Renal cortical epithelial cell (primary cell): ENCODE measurements at places on chromosomes 6 and 20.

- no peak for DNase-seq
These were observed 24.5 kb downstream of the GABRR2 start for GRCh38 chr6:89290401-89291155.

GRCh38 chr6:75144386-75144785 is 61.5 kb downstream of the COL12A1 start:
- peak; percentile 81 for DNase-seq

DNA sequence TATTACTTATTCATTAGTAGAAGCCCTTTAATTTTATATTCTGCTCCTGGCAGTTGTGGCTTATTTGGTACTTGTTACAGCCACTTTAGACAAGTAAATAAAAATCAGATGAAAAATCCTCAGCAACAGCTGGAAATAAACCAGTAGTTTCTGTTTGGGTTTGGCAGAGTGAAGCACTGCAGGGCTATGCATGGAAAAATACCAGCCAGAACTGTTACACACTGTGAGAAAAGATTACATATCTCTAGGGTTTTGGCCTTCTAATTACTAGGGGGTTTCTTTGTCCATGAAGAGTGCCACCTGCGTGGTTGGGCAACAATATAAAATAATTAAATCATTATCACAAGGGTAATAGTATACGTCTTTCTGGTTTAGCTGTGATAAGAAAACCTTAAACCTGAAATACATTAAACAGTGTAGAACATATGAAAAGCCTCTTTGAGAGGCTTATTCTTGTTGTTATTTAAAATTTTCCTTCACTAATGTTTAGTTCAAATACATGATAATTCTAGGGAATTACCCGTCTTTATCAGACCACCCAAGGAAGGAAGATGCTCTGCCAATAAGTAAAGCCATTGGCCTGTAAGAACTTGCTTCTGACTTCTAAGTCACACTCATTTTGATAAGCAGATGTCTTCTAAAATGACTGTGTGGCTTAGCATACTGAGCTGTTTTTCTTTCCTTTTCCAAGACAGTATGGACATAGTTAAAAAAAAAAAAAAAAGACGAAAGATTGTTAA is 320.0 kb upstream of the FLRT3 start:
- DNase-seq, result no peak

DNA sequence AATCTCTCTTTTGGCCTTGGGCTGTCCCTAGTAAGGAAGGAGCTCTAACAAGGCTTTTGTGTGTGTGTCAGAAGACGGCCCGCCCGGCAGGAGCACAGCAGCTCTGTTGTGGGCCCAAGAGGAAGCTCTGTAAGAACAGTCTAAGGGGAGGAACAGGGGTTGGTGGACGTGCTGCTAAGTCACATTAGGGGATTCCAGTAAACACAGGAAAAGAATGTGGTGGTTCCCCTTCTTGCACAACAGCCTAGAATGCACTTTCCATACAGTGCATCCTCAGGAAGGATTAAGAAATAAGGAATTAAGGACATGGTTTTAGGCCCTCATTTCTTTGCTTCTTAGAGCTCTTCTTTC is 114.5 kb downstream of the RNF144B start:
- peak; percentile 97 for DNase-seq

DNA sequence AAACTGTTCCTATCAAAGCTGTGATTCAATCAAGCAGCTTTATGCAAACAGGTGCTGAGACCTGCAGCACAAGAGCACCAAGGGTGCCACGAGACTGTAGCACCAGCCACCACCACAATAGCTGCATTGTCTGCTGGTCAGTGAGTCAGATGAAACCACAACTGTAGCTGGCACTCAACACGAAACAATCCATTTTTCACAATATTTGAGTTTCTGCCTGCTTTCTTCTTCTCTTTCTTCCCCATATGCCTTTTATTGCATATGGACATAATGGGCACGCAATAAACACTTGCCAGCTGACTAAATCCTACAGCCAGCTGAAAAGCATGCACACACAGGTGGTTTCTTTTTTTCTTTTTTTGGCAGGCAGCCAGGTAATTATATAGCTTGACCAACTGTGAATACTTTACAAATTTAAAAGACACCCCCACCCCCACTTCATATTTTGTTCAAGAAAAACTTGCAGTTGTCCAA is 16.6 kb downstream of the SLC2A12 start:
- peak; percentile 84 for DNase-seq

DNA sequence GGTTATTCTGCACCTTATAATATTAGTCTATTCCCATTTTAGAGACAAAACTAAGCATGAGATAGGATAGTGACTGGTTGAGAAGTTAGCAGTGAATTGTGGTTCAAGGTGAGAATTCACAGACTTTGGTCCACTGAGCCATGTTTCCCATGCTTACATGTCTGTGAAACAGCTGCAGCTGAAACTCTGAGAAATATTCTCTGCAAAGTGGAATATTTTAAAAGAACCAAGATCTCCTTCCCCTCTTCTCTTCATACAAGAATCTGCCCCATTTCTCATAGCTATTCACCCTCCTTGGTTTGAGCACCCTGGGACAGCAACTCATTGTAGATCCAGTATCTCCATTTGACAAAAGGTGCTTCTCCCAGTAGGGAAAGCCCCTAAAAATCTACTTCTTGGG is 70.2 kb upstream of the TMEM170B start:
- DNase-seq, result no peak

- no peak for DNase-seq
These were observed 99.0 kb upstream of the KCNG1 start for GRCh38 chr20:51121901-51122412.

- DNase-seq, result no peak
These were observed 33.3 kb downstream of the LRP11 start for GRCh38 chr6:149830731-149831307.

GRCh38 chr6:35272005-35272404 is 12.5 kb downstream of the ZNF76 start:
- DNase-seq, result no peak

DNA sequence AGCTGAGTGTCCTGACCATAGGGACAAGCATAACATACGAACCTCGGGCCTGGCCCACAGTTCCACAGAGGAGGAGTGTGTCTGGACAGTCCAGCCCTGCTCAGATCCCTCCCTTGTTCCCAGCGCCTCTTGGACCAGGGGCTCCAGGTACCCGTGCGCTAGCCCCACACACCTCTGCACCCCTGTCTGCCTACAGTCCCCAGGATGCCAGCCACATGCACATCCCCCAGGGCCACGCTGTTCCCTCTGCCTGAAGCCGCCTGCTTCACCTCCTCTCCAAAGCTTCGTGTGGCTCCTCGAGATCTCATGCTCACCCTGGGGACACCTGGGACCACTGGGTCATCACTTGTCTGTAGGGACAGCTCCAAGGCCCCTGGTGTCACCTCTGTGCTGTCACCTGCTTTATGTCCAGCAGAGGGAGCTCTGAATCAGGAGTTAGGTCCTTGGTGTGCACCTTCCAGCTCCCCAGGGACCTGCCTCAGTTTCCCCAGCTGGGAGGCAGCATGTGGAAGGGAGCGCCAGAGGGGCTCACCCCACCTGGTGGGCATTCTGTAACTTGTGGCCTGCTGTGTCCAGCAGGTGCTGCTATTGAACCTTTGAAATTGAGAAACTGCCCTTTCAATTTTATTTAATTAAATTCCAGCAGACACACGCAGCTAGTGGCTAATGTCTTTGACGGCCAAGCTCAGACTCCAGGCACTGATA is 7.3 kb upstream of the YTHDF1 start:
- peak; percentile 32 for DNase-seq

DNA sequence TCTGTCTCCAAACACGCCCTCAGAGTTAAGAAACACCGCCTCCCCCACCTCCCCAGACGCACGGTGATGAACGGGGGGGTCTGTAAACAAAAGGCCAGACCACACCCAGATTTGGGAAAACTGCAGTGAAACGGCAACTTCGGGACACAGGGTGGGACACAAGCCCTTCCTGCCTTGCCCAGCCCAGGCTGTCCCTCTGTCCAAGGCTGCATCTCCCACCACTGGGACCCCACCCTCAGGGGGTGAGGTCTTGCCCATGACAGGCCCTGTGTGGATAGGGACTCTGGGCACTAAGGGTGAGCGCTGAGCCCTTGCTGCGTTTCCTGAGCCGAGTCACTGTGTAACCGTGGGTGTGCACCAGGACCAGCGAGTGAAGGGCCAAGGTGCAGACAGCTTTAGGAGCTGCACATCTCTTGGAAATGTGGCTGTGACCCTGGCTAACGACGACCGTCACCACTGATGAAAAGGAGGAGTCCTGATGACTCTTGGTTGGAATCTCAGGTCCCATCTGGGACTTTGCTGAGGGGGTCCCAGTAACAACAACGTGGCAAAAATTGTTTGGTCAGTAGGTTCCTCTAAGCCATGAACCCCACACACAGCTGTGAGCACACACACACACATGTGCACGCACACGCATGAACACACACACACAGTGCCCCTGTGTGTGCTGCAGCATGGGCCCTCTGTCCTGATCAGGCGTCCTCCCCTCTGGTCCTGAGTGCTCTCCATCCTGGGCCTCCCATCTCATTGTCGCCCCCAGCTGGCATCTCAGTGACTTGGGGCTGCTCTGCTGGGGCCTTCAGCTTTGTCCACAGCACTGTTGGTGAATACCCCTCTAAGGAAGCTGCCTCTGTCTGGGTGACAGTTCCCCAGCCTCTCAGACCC is 100.6 kb downstream of the RAMACL start:
- no peak for DNase-seq

- no peak for DNase-seq
These were observed 27.9 kb upstream of the SIRPG start for GRCh38 chr20:1685304-1686052.

- DNase-seq, result no peak
These were observed 22.7 kb upstream of the TGM6 start for GRCh38 chr20:2358006-2358405.

- DNase-seq, result no peak
These were observed 32.4 kb downstream of the PHACTR1 start for GRCh38 chr6:12748815-12749521.

GRCh38 chr20:10115021-10115420 is 80.2 kb downstream of the ANKEF1 start:
- DNase-seq, result peak; percentile 24

DNA sequence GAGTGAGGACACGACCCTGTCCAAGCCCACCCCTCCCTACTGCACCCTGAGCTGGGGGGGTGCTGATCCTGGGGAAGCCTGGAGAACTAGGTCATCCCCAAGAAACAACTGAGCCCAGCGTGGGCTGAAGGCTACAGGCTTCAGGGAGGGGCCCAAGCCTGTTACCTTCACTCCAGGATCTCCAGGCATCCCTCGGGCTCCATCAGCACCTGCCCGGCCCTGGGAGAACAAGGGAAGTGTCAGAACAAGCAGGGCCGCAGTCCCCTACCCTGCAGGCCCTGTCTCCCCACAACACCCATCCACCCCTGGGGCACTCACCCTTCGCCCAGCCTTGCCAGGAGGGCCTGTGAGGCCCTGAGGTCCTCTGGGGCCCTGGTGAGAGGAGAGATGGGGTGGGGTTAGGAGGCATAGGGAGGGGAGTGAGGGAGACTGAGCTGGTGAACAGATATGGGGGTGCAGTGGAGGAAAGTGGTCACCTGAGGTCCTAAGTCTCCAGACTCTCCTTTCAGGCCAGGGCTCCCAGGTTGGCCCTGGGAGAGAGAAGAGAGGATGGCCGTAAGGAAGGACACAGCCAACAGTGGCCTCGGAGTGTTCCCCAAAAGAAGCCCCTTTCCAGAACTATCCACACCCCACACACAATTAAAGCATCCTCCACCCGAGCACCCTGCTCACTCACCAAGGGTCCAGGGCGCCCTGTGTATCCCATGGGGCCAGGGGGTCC is 13.4 kb downstream of the COL11A2 start:
- no peak for DNase-seq

GRCh38 chr6:27213544-27214125 is 33.9 kb upstream of the PRSS16 start:
- DNase-seq, result no peak

DNA sequence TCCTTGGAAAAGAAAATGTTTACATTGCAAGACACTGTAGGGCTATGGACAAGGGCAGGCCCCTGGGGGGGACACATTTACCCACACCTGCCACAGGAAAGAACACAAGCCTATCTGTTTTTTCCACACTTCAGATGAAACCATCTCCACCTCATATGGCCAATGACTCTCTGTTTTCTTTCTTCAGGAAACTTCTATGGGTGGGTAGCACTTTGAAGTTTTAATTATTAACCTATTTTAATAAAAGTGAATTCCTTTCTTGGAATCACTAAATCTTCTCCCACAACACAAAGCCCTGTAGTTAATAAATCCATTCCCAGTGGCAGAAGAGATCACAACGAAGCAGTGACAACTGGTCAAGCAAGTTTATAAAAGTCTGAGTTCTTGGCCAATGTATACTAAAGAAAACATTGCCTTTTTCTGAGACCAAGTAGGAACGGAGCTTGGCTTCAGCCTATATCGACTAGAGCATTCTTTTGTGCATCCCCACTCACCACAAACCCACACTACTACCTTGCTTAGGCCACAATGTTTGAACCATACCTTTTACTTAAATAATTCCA is 125.1 kb upstream of the CARMIL1 start:
- DNase-seq, result peak; percentile 68

- no peak for DNase-seq
These were observed 113.3 kb downstream of the RPS12 start for GRCh38 chr6:132927713-132928112.

GRCh38 chr6:71420095-71420692 is 131.6 kb downstream of the OGFRL1 start:
- no peak for DNase-seq

- no peak for DNase-seq
These were observed 40.3 kb downstream of the AKAP7 start for GRCh38 chr6:131175564-131175963.

GRCh38 chr20:57648878-57649616 is 28.8 kb upstream of the ZBP1 start:
- DNase-seq, result no peak

GRCh38 chr20:2734899-2735298 is 42.3 kb downstream of the EBF4 start:
- DNase-seq, result no peak
